Fibroblast of the aortic adventitia (primary cell): ENCODE measurements at places on chromosomes 6 and 20.

GRCh38 chr20:61885759-61886715 lies 179.6 kb downstream of the TAF4 start:
- DNase-seq = no peak

DNA sequence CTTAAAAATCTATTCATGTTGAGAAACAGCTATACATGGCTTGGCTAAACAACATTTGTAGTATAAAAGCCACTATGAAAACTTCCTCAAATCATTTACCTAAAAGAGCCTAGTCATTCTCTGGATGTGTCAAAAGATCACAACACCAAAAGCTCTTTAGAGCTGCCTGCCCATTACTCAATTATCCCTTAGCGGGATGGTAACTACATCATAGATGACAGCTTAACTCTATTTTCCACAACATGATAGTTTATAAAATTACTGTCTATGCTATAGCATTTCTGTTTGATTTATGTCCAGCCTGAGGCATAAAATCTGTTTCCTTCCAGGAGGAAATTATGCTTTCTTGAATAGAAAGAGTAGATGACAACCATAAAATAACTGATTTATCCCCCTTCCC lies 777.6 kb upstream of the HS3ST5 start:
- DNase-seq = no peak

- no peak for DNase-seq
Measured at GRCh38 chr20:24746351-24746685, 202.8 kb upstream of the CST7 start.

DNA sequence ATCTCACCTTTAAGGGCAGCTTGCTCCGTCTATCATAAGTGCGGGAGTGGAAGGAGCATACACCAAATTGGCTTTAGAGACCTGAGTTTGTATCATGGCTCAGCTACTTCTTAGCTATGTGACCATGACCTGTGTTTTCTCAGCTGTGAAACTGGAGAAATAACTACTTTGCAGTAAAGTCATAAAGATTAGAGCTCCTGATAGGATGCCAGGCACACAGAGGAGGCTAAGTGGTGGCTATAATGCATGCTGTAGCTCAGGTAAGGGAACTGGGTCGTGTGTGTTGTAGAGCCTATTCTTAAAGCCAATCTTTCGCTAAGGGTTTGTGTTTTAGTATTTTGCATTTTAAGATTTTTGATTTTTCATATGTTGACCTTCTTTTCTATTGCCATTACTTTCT lies 451.5 kb upstream of the MAN1A1 start:
- DNase-seq = no peak

GRCh38 chr6:52494298-52495072 lies 74.3 kb downstream of the EFHC1 start:
- peak; percentile 2 for DNase-seq

DNA sequence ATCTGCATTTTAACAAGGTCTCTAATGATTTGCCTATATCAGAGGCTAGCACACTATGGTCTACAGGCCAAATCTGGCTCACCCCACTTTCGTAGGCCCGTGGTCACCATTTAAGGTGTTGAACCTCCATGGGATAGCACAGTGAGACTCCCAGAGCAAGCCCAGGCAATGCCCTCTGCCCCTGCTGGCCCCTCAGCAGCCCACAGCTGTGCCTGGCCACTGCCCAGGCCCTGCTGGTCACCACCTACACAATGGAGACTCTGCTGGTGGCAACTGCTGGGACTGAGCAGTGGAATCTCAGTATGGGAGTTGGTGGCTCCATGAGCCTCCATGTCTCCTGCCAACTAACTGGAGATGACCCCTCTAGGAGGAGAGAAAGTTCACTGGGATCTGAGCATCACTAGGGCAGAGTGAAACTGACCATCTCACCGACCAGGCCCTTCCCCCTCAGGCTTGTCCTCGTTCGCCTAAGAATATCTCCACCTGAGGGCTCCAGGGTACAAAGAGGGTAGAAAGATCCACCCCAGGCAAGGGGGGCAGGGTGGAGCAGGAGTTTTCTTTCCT lies 2.3 kb downstream of the ANKRD66 start:
- DNase-seq = no peak

GRCh38 chr6:35071347-35071994 lies 69.7 kb downstream of the TCP11 start:
- no peak for DNase-seq

GRCh38 chr20:48689388-48689787 lies 138.4 kb downstream of the PREX1 start:
- no peak for DNase-seq

DNA sequence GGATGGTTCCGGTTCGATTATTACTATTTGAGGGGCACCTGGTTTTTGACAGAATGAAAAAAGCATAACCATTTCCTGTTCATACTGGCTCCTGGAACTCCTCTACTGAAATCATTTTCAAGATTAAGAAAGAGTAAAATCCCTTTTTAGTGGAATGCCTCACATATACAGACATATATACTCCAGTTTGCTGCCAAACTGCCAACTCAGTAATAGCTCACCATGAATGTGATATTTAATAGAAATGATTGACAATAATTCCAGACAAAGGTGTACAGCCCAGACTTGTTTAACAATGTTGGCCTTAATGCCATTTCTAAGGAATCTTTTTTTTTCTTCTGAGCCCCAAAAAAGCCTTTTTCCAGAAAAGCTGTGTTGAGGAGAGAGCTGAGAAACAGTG lies 93.1 kb downstream of the JAG1 start:
- DNase-seq = no peak

GRCh38 chr20:54058420-54059139 lies 11.8 kb downstream of the BCAS1 start:
- no peak for DNase-seq
